Fibroblast of upper back skin (primary cell): ENCODE measurements at places on chromosomes 7 and 10.
A peak's percentile ranks its signal among the peaks of the same experiment; 100 is the strongest.

DNA sequence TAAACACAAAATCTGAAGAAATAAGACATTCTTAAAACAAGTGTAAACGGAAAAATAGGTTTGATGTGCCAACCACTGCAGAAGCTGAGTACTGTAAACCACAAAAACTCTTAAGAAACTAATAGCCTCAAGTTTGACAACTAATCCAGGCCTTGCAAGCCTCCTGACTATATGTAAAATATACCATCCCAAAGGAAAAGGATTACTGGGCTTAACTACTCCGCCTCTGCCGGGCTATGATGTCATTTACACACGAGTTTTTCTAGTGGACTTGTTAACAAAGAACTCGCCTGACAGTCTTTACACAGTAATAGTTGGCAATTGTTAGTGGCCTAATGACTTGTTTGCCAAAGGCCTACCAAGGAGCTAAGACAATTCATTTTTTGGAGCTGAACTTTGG lies 2.1 kb downstream of the KIF5B start:
- DNase-seq, result peak; percentile 61

DNA sequence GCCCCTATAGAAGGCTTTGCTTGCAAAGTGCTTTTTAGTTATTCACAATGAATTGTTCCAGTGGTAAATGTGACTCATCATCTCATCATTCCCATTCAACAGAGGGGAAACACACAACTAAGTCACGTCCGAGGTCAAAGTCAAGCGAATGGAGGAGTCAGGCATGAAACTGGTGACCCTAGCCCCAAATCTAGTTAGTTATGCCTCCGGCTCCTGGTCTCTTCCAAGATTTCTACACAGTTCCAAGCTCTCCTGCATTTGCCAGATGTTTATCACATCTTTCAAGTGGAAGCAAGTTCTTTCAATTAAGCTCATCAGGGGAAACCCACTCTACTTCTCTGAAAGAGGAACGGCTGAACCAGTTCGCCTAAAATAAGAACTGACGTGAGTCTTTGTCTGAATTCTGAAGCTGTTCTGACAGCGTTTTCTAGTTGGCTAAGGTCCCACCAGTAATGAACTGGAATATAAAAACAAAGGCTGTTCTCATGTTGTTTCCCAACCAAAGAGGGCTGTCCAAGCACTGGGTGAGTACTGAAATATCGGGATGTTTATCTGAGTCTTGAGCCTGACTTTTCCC lies 140.9 kb upstream of the NRBF2 start:
- peak; percentile 34 for DNase-seq

- DNase-seq, result no peak
Observed at GRCh38 chr10:79203833-79204232, 135.1 kb downstream of the ZMIZ1 start.

DNA sequence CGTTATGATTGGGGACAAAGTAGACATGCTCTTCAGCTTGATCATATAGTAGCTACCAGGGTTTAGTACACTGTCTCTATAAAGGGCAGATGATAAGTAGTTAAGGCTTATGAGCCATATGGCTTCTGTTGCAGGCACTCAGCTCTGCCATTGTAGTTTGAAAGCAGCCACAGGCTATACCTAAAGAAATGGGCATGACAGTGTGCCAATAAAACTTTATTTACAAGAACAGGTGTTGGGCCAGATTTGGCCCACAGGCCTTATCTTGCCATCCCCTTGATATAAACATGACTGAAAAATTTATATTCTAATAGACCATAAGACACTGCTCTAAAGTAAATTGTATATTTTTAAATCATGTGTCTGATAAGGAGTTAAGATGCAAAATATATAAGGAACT lies 36.6 kb downstream of the GRK5 start:
- DNase-seq, result no peak

GRCh38 chr7:137755427-137755826 lies 91.3 kb downstream of the DGKI start:
- DNase-seq, result no peak

- peak; percentile 18 for DNase-seq
Observed at GRCh38 chr10:13845897-13846296, 259.1 kb downstream of the PRPF18 start.
